Muscle of back (tissue), 13 donors: ENCODE measurements at places on chromosomes 16 and 17. TPM values are rescaled to one million over a fixed set of nuclear protein-coding genes. Genes with fewer than 3 reads are reported as not detected.

DNA sequence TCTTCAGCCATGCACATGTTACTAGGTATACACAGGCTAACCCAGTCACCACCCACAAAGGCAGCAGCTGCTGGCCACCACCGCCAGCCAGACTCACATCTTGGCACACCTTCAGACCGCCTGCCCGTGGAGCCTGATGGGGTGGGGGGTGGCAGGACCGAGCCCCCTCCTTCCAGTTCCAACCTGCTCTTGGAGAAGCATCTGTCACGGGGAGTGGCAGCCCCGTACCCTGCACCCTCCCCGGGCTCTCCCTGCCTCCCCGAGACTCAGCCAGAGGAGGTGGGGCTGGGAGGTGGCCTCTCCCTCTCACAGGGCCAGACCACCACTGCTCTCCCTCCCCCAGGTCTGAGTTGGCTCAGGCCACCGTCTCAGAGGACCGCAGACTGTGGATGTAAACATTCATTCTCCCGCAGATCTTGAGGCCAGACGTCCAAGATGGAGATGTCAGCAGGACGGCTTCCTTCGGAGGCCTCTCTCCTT is 11.3 kb upstream of the RBFOX3 start:
- no peak for DNase-seq

DNA sequence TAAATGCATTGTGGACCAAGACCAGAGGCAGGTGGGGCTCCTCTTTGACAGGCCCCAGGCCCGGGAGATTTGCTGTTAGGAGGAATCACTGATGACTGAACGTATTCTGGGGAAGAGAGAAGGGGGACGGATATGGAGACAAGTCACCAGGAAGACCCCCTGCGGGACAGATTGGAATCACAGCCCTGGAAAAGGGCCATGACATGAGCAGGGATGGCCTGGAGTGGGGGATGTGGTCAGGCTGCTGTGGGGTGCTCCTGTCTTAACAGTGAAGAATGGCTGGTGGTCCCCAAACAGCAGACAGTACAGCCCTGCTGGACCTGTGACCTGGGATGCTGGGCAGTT is 23.7 kb upstream of the MGAT5B start:
- DNase-seq = no peak

- DNase-seq = no peak
Observed at GRCh38 chr17:77897741-77898301, 60.7 kb upstream of the TNRC6C start.

DNA sequence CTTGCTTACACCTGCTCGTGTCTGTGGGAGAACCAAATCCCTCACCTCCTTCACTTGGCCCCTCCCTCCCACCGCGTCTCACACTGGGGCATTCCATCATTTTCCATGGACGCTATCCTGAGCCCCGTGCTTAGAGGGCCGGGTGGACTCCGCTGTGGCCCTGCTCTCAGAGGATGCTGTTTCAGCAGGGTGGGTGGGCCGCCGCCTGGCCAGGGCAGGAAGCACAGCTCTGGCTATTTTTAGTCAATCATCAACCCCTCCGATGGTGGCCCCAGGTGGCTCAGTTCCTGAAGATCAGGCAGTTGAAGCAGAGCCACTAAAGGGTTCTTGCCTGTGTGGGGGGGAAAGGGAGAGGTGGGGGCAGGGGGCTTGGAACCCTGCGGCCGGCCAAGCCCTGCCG is 230.3 kb downstream of the ENGASE start:
- DNase-seq = no peak

- DNase-seq = no peak
Observed at GRCh38 chr17:38707678-38708351, 2.7 kb downstream of the MLLT6 start.

DNA sequence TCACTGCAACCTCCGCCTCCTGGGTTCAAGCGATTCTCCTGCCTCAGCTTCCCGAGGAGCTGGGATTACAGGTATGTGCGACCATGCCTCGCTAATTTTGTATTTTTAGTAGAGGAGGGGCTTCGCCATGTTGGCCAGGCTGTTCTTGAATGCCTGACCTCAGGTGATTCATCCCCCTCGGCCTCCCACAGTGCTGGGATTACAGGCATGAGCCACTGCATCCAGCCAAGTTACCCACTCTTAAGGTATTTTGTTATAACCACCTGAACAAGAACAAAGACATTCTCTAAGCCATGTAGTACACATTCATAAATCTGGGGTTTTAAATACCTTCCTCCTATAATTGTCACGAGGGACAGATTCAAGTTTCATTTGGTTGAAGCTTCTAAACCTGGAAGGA is 12.3 kb upstream of the TMEM170A start:
- no peak for DNase-seq

DNA sequence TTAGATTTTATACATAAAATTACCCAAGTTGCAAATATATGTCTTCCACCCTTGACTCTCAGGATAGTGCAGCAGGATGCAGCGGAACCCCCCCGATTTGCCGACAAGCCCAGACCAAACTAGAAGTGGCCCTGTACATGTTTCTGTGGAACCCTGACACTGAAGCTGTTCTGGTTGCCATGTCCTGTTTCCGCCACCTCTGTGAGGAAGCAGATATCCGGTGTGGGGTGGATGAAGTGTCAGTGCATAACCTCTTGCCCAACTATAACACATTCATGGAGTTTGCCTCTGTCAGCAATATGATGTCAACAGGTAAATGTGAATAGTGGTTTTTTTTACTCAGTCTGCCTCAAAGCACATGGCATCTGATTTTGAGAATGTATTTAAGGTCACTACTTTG is 70.7 kb downstream of the OMG start:
- DNase-seq = no peak

DNA sequence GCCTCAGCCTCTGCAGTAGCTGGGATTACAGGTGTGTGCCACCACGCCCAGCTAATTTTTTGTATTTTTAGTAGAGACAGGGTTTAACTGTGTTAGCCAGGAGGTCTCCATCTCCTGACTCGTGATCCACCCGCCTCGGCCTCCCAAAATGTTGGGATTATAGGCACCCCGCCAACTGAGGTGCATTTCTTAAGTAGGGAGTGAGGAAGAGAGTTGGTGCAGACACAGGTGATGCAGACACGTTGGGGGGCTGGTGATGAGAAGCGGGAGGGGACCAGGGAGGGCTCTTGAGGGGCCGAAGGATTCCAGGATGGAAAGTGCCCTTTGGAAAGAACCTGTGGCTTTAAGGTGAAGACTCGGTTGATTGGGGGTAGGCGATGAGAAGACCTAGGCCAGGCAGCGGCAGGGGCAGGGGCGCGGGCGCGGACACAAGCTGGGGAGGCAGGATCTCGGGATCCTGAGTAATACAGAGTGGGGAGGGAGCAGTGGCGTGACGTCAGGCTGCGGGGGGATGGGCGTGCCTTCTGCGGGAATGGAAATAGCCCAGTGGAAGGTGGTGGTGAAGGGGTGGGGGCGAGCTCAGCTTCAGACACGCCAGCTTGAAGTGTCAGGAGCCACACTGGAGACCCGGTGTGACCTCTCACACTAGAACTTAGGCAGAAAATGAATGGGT is 2.5 kb upstream of the ATP6V0C start:
- no peak for DNase-seq

- no peak for DNase-seq
Observed at GRCh38 chr16:23215435-23215834, 32.9 kb downstream of the SCNN1G start.

GRCh38 chr17:41769985-41770384 is 16.5 kb downstream of the JUP start:
- no peak for DNase-seq

- DNase-seq = no peak
Observed at GRCh38 chr16:1773703-1774447, 941 bp upstream of the MRPS34 start.

DNA sequence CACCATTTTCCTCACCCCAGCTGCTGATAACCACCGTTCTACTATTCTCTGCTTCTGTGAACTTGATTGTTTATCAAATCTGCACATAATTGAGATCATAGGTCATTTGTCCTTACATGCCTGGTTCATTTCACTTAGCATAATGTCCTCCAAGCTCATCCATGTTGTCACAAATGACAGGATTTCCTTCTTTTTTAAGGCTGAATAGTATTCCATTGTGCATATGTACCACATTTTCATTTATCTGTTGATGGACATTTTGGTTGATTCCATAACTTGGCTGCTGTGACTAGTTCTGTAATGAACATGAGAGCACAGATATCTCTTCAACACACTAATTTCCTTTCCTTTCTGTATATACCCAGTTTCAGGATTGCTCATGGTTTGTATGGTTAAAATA is 225.3 kb upstream of the TBX2 start:
- no peak for DNase-seq

The EFTUD2 gene
- polyA plus RNA-seq = 53.8 TPM

The XAF1 gene
- polyA plus RNA-seq = 16.1 TPM

The WIPF2 gene
- polyA plus RNA-seq = 14.8 TPM

The TBC1D3H gene
- polyA plus RNA-seq = 9.4 TPM

The CA10 gene
- 6.6 TPM for polyA plus RNA-seq

The CDH1 gene
- polyA plus RNA-seq = 1.9 TPM

The CORO7 gene
- 21.2 TPM for polyA plus RNA-seq
